ENCODE measurements at places on chromosomes 13 and 19.

GRCh38 chr19:55487924-55488687, at the start of gene SSC5D:
SSC5D (plus strand) TSS chr19:55488436; CDS start chr19:55488590, 154 bp downstream.
- peak; percentile 65 for DNase-seq

DNA sequence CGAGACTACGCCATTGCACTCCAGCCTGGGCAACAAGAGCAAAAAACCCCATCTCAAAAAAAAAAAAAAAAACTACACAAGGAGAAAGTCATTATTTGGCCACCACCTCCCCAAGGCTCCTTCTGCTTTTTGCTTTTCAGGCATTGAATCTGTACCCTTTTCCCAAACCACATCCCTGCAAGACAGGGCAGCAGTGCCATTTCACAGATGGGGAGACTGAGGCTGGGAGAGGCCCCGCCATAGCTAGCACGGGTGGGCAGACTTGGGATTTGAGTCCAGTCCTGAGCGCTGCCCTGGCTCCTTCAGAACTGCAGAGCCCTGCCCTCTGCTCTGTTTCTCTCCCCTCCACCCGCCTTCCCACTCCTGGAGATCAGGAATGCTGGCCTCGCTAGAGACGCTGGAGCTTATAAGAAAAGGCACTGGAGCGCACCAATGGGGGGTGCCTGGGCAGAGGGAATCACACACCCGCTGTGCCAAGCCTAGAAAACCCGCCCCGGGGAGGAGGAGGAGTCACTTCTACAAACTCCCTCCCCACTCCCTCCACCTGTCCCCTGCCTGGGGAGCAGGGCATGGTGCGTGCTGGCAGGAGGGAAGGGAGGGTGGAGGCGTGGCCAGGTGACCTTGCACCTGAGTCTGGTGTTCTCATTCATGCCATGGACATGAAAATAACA, 17.6 kb downstream of the TJP3 start:
- DNase-seq = peak; percentile 12

GRCh38 chr13:84823528-84823927, 941.3 kb upstream of the SLITRK1 start:
- no peak for DNase-seq

DNA sequence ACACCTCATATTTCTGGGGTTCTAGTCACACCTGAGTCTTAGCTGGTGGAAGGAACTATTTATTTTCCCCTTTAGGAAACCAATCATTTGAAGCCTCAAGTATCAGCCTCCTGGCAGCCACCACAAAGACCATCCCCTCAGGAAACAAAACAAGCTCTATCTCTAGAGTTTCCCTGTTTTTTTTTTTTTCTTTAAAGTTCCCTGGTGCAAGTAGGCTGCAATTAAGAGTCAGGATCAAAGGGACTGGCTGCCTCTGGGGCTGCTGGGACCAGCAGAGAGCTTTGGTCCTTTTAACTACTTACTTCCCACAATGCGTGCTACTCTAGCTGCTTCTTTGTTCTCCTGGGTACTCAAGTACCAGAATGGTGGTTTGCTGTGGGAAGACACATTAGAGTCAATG, 11.4 kb downstream of the MBNL2 start:
- no peak for DNase-seq

- no peak for DNase-seq
Observed at GRCh38 chr19:27720155-27720554, 1492.8 kb downstream of the UQCRFS1 start.

GRCh38 chr19:31353833-31354232, 4.6 kb upstream of the TSHZ3 start:
- no peak for DNase-seq

DNA sequence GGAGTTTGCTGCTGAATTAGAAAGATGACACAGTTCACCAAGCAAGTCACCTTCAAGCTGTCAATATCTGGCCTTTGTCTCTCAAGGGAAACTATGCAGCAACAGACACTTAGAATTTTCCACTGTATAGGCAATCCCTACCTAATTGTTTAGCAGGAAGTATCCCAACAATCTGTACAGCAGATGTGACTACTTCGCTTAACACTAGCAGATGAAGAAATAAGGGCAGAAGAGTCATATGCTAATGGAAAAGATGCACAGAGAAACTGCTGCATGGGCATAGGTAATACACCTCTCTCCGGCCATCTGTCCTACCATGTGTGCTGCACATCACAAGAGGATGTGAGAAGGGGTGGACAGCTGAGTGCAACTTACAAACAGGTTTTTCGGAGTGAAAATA, 851.2 kb downstream of the PCDH9 start:
- DNase-seq = no peak

DNA sequence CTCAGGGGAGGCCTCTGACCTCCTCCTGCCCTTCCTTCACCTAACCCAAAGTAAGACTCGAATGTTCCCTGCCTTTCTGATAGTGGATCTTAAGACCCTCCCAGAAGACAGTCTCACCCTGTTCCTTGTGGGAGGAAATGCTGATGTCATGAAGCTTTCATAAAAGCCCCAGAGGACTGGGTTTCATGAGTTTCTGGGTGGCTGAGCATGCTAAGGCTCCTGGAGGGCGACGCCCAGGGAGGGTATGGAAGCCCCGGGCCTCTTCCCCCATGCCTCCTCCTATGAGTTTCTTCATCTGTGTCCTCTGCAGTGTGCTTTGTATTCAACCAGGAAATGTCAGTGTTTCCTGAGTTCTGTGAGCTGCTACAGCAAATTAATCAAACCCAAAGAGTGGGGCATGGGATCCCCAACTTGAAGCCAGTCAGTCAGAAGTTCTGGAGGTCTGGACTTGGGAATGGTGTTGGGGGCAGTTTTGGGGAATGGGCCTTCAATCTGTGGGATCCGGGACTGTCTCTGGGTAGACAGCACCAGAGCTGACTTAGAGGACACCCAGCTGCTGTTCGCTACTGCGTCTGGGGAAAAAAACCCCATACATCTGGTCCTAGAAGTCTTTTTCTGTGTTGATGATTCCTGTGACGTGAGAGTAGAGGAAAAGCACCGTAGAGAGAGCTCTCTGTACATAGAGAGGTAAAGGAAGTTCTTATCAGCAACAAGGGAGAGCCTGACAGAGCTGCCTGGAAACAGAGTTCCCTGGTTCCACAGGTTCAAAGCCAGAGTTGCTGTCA, 2.0 kb upstream of the LILRB2 start:
- DNase-seq = no peak
